Type B pancreatic cell (in vitro differentiated cells): ENCODE measurements at places on chromosomes 2 and 18. TPM values are rescaled to one million over a fixed set of nuclear protein-coding genes. Genes with fewer than 3 reads are reported as not detected.

ITPRID2 gene
- total RNA-seq = 109 and 137 TPM in 2 replicates

ARHGEF33 gene
- total RNA-seq = 1.0 and 1.5 TPM in 2 replicates

KRTCAP3 gene
- 12.4 and 23.9 TPM in 2 replicates for total RNA-seq

SLC9A4 gene
- total RNA-seq = 3.1 and 7.9 TPM in 2 replicates

TRAF3IP1 gene
- total RNA-seq = 20.9 and 21.0 TPM in 2 replicates

AQP12A gene
- total RNA-seq = 0.97 TPM in 1 of 2 replicates, not detected in the other

FAHD2B gene
- 12.6 and 31.8 TPM in 2 replicates for total RNA-seq

LAMA1 gene
- total RNA-seq = 59.3 and 75.0 TPM in 2 replicates

PIEZO2 gene
- total RNA-seq = 21.8 and 38.8 TPM in 2 replicates

NAT8 gene
- 0.40 TPM in 1 of 2 replicates, not detected in the other for total RNA-seq

ALKAL2 gene
- 3.5 and 10.6 TPM in 2 replicates for total RNA-seq

SNTG2 gene
- total RNA-seq = 0.45 and 1.1 TPM in 2 replicates

ANO7 gene
- 1.7 and 3.3 TPM in 2 replicates for total RNA-seq

CLK1 gene
- total RNA-seq = 100 and 106 TPM in 2 replicates

LRP2 gene
- total RNA-seq = 12.7 and 22.7 TPM in 2 replicates

MC5R gene
- total RNA-seq = not detected in 2 replicates

CARF gene
- 6.7 and 11.0 TPM in 2 replicates for total RNA-seq

HIBCH gene
- total RNA-seq = 28.8 and 46.6 TPM in 2 replicates

FAP gene
- 0.71 and 27.3 TPM in 2 replicates for total RNA-seq

ESCO1 gene
- 15.3 and 16.4 TPM in 2 replicates for total RNA-seq

SOX11 gene
- 21.1 and 83.2 TPM in 2 replicates for total RNA-seq

ANKRD30B gene
- total RNA-seq = not detected in 2 replicates

UGT1A3 gene
- 0.19 TPM in 1 of 2 replicates, not detected in the other for total RNA-seq

EN1 gene
- total RNA-seq = 0.57 and 2.7 TPM in 2 replicates

RASGRP3 gene
- total RNA-seq = 0.94 and 1.1 TPM in 2 replicates

DCDC2C gene
- not detected in 2 replicates for total RNA-seq

MOCOS gene
- total RNA-seq = 2.4 and 3.2 TPM in 2 replicates

DSEL gene
- 6.2 and 6.9 TPM in 2 replicates for total RNA-seq
